ENCODE measurements at places on chromosomes 5 and 9.

GRCh38 chr5:69209602-69210001 lies 20.2 kb downstream of the CENPH start:
- peak; percentile 33 for DNase-seq

GRCh38 chr9:19484699-19485098 lies 75.9 kb downstream of the ACER2 start:
- no peak for DNase-seq

DNA sequence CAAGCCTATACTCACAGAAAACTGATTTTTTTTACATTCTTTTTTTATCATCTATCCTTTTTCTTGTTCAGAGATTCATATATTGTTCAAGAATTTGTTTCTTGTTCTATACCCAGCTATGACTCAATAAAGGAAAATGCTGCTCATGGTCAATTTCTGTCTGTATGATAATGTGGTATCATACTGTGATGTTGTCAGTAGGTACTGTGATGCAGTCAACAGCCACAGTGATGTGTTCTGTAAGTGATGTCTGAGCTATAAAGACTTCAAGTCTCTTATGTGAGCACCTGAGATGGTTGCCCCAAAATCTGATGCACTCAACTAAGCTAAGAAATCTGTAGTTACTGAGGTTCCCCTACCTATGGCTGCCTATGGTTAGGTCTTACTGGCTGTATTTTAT lies 294.2 kb upstream of the GRIN3A start:
- DNase-seq, result no peak

GRCh38 chr9:110142868-110143481 lies 65.0 kb downstream of the C9orf152 start:
- DNase-seq, result no peak

- peak; percentile 94 for DNase-seq
These were observed 56.4 kb upstream of the RPL26L1 start for GRCh38 chr5:172902497-172903472.

DNA sequence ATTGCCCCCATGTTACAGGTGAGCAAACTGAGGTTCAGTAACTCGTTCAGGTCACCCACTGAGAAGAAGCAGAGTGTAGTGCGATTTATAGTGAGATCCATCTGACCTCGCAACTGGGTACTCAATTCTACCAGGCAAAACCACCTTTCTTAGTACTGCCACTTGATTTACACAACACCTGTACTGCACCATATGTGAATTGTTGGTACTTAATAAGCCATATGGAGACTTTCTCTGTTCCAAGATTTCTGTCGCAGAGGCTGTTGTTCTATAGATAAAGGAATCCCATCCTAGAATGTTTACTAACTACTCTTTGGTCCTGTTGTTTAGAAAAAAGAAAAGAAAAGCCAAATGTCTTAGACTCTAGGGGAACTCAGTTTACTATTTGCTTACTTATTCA lies 287.5 kb downstream of the KCTD16 start:
- no peak for DNase-seq

- no peak for DNase-seq
These were observed 65.2 kb upstream of the ADRA1B start for GRCh38 chr5:159851053-159851452.

Data from fibroblast of pulmonary artery (primary cell).